ENCODE measurements at places on chromosomes 12 and 14. TPM values are rescaled to one million over a fixed set of nuclear protein-coding genes. Genes with fewer than 3 reads are reported as not detected.

Gene ACVRL1
- polyA plus RNA-seq: not detected

Gene GLS2
- polyA plus RNA-seq: 18.7 TPM

Gene HHIPL1
- polyA plus RNA-seq: 1.2 TPM

Gene LRFN5
- 39.3 TPM for polyA plus RNA-seq

Gene STAC3
- 0.59 TPM for polyA plus RNA-seq

Gene KRT4
- polyA plus RNA-seq: not detected

Gene ITGA7
- 4.4 TPM for polyA plus RNA-seq

Gene KRT82
- polyA plus RNA-seq: not detected

Gene KRT71
- not detected for polyA plus RNA-seq

Gene HOXC13
- not detected for polyA plus RNA-seq

Gene STYK1
- polyA plus RNA-seq: not detected

Gene UNC79
- polyA plus RNA-seq: 10.4 TPM

Gene IGFBP6
- 17.2 TPM for polyA plus RNA-seq

Gene TMTC2
- polyA plus RNA-seq: 10.2 TPM

Gene PROX2
- polyA plus RNA-seq: 0.18 TPM

Gene RIMBP2
- polyA plus RNA-seq: 7.0 TPM

Gene IFNG-AS1
- polyA plus RNA-seq: not detected

Gene CLEC4D
- not detected for polyA plus RNA-seq

Gene LBHD2
- polyA plus RNA-seq: not detected
